Endodermal cell (in vitro differentiated cells): ENCODE measurements at places on chromosomes 11 and 22. TPM values are rescaled to one million over a fixed set of nuclear protein-coding genes. Genes with fewer than 3 reads are reported as not detected.

The APOBEC3H gene
- total RNA-seq = 0.40 TPM in 1 of 3 replicates, not detected in the others

The ABCG4 gene
- 0.89 to 1.8 TPM (median 1.5 TPM) in 3 replicates for total RNA-seq

The SLC37A4 gene
- 44.7 to 85.1 TPM (median 75.3 TPM) in 3 replicates for total RNA-seq

The GTSE1 gene
- 39.5 and 40.2 TPM in 2 replicates for total RNA-seq

The SYCE3 gene
- total RNA-seq = 0.70 TPM in 1 of 2 replicates, not detected in the other

The TTC36 gene
- total RNA-seq = 0.46 to 0.61 TPM (median 0.56 TPM) in 3 replicates

The MMP12 gene
- not detected in 2 replicates for total RNA-seq

The TMEM121B gene
- 7.9 to 10.8 TPM (median 8.9 TPM) in 3 replicates for total RNA-seq

The DCUN1D5 gene
- 40.6 to 51.5 TPM (median 50.9 TPM) in 3 replicates for total RNA-seq

The OR8G1 gene
- total RNA-seq = 0.11 and 0.34 TPM in 2 replicates

The CLDN5 gene
- total RNA-seq = 0.65 to 0.84 TPM (median 0.66 TPM) in 3 replicates

The CYB5R2 gene
- total RNA-seq = 31.7 to 37.3 TPM (median 33.1 TPM) in 3 replicates

The SLC35F2 gene
- 18.8 and 19.8 TPM in 2 replicates for total RNA-seq

The OR4D9 gene
- total RNA-seq = not detected in 3 replicates

The MS4A7 gene
- not detected in 2 replicates for total RNA-seq

The APOBEC3C gene
- total RNA-seq = 25.2 and 27.4 TPM in 2 replicates

The SHANK2 gene
- 22.3 to 33.2 TPM (median 25.8 TPM) in 3 replicates for total RNA-seq

The RAB36 gene
- total RNA-seq = 1.6 and 2.6 TPM in 2 replicates

The OR51B5 gene
- 0.78 to 0.93 TPM in 2 of 3 replicates, not detected in the other for total RNA-seq

The LDLRAD3 gene
- total RNA-seq = 27.8 and 30.6 TPM in 2 replicates

The NCF4 gene
- not detected in 2 replicates for total RNA-seq

The CHST1 gene
- total RNA-seq = 1.0 to 1.6 TPM in 2 of 3 replicates, not detected in the other

The ZBTB16 gene
- total RNA-seq = 2.8 and 4.1 TPM in 2 replicates

The CD151 gene
- total RNA-seq = 130 to 149 TPM (median 139 TPM) in 3 replicates

The HOATZ gene
- 0.73 to 1.8 TPM (median 0.89 TPM) in 3 replicates for total RNA-seq

The HEPHL1 gene
- total RNA-seq = not detected in 2 replicates

The C22orf23 gene
- 0.44 and 1.0 TPM in 2 replicates for total RNA-seq

The BATF2 gene
- 0.34 TPM in 1 of 2 replicates, not detected in the other for total RNA-seq

The TTC9C gene
- total RNA-seq = 55.4 to 60.6 TPM (median 57.4 TPM) in 3 replicates

The C22orf42 gene
- total RNA-seq = 0.18 and 0.20 TPM in 2 replicates

The XKR3 gene
- total RNA-seq = not detected in 3 replicates

The OR56A1 gene
- 0.14 and 0.31 TPM in 2 replicates for total RNA-seq

The SLC16A8 gene
- total RNA-seq = 0.50 and 0.57 TPM in 2 replicates

The MUC5AC gene
- total RNA-seq = not detected in 3 replicates

The ART5 gene
- 5.4 and 6.4 TPM in 2 replicates for total RNA-seq

The RIN1 gene
- total RNA-seq = 2.6 and 3.3 TPM in 2 replicates

The TRIM34 gene
- total RNA-seq = 0.68 and 1.3 TPM in 2 replicates

The PHLDA2 gene
- total RNA-seq = 2.6 to 3.8 TPM (median 3.0 TPM) in 3 replicates

The PDGFD gene
- total RNA-seq = 4.8 and 5.8 TPM in 2 replicates

The YPEL4 gene
- total RNA-seq = not detected in 3 replicates

The CSF2RB gene
- total RNA-seq = not detected in 3 replicates

The B4GALNT4 gene
- total RNA-seq = 113 and 118 TPM in 2 replicates

The RAB3IL1 gene
- 11.8 to 14.9 TPM (median 14.0 TPM) in 3 replicates for total RNA-seq

The DSCAML1 gene
- 5.6 to 6.5 TPM (median 5.7 TPM) in 3 replicates for total RNA-seq

The TUBA8 gene
- 0.54 to 0.82 TPM (median 0.58 TPM) in 3 replicates for total RNA-seq
